Stimulated activated CD8-positive, alpha-beta memory T cell treated with anti-CD3 and anti-CD28 coated beads, Interleukin-15, amount 100 ng/mL, for 48 hours (primary cell): ENCODE measurements at places on chromosomes 3 and 15.
A peak's percentile ranks its signal among the peaks of the same experiment; 100 is the strongest.

- peak; percentile 62 for DNase-seq
These were observed at the start of gene C15orf62 for GRCh38 chr15:40769274-40770146. Gene C15orf62 (plus strand): TSS chr15:40769980. CDS start chr15:40770496, 516 bp downstream.

DNA sequence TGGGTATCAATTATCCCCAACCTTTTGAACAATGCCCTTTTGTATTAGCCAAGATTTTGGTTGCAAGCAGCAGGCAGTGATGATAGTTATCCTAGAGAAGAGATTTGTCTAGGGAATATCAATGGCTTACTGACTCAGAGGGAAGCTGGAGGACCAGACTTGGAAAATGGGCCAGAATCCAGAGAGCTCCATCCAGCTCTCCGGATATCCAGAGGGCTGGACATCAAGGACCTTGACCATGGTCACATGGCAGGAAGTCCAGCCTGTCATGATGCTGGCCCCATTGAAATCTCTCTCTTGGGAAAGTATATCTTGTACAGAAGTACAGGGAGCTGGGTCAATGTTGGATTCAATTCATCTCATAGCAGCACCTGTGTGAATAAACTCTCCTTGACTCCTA lies 148.5 kb upstream of the PDZRN3 start:
- no peak for DNase-seq

DNA sequence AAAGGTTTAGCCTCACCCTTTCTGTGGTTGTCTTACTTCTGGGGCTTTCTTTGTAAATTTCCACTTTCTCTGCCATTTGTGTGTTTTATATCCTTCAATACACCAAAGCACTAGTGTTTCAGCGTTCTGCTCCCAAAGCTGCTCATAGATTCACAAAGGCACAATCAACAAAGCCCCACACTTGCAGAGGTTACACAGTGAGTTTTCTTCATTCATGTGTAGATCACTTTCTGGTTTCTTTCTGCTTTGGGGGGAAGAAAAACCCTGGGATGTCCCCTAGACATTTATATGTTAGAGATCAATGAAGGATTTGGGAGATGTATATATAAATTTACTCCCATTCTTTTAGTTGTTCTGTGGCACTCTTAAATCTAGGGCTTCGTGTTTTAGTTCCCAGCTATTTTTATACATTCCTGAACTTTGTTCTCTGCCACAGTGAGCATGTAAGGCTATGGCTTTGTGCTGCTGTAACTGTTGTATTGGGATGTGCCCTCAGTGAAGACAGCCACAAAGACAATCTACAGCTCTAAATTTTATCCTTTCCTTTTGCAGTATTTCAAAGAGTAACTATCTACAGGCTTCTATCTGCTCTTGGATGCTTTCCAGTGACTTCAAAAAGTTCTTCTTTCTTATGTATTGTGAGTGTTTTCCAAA lies 636.5 kb downstream of the ZBBX start:
- DNase-seq, result no peak

- DNase-seq, result no peak
These were observed 336.1 kb upstream of the THBS1 start for GRCh38 chr15:39244776-39245175.

- DNase-seq, result no peak
These were observed 66.8 kb downstream of the CD200R1L start for GRCh38 chr3:112779558-112780480.

- no peak for DNase-seq
These were observed 457.6 kb downstream of the PDCD6IP start for GRCh38 chr3:34256021-34256420.

GRCh38 chr3:196219970-196220311 lies 3.6 kb downstream of the SLC51A start:
- DNase-seq, result no peak

DNA sequence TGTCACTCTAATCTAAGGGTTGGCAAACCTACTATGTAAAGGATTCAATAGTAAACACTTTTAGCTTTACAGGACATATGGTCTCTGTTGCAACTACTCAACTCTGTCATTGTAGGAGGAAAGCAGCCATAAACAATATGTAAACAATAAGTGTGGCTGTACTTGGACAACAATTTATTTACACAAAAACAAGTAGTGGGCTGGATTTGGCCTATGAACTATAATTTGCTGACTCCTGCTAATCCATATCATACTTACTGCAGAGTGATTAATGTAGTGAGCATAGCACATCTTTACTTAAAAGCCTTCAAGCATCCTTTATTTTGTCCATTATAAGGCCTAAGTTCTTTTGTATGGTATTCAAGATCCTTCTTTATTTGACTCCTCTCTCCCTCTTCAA lies 441.9 kb downstream of the ZIC1 start:
- no peak for DNase-seq

DNA sequence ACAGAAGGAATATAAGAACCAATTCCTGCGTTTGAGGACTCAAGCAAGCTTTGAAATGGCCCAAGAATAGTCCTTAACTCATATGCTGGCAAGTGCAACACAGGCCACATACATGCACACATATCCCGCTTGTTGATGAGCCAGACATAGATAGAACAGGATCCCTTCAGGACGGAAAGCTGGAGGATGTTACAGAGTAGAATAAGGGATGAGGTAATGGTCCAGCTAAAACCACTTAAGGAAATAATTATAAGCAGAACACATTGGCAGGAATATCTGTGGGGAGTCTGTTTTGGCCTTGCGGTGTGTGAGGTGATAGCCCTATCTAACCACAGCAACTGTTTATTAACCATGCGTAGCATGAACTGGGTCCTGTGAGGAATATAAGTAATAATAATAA lies 25.0 kb downstream of the SCG3 start:
- DNase-seq, result no peak

GRCh38 chr3:81658322-81658997 lies 103.0 kb downstream of the GBE1 start:
- DNase-seq, result no peak

GRCh38 chr3:536417-536813 lies 339.9 kb downstream of the CHL1 start:
- no peak for DNase-seq

GRCh38 chr3:196274585-196274984 lies 12.9 kb downstream of the PCYT1A start:
- peak; percentile 46 for DNase-seq

DNA sequence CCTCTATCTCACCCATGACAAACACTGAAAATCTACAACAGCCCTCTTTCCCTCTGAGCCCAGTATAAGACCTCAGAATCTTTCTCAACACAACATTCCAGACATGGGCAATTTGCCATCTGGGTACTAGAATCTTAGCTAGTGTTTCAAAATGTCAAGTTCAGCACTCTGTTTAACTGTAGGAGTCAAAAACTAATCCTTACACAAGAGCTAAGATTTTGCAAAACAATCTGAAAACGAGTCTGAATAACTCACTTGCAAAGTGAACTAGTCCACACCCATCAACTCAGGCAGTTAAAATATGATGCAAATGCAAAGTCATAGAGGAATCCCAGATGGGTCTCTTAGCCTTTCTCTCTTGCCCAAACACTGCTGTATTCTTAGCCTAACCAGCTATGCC lies 67.8 kb downstream of the GPR176 start:
- DNase-seq, result no peak

DNA sequence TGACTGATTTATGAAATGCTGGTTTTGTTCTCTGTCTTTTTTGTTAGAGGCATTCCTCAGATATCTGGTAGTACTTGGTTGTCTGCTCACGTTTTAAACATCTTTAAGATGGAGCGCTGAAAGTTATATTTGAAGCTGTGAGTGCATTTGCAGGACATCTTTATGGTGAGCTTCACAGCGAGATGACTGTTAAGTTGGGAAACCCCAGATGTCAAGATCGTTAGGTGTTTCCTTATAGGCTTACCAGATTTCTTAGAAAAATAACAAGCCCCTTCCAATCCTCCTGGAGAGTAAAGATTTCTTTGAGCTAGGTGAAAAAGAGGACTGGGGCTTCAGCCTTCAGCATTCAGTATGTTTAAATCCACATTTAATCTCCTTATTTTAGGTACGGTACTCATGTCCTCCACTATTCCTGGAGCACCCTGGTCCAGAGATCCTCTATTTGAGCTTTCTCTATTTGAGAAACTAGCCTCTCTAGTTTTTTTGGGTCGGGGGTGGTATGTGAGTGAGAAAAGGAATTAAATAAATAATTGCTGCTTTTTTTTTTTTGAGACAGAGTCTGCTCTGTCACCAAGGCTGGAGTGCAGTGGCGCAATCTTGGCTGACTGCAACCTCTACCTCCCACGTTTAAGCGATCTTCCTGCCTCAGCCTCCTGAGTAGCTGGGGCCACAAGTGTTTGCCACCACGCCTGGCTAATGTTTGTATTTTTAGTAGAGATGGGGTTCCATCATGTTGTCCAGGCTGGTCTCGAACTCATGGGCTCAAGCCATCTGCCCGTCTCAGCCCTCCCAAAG lies 72.3 kb downstream of the ZNF609 start:
- peak; percentile 9 for DNase-seq

- no peak for DNase-seq
These were observed 69.7 kb downstream of the CHCHD6 start for GRCh38 chr3:126773783-126774182.

- DNase-seq, result no peak
These were observed 909.2 kb upstream of the EPHA6 start for GRCh38 chr3:95905182-95905581.

DNA sequence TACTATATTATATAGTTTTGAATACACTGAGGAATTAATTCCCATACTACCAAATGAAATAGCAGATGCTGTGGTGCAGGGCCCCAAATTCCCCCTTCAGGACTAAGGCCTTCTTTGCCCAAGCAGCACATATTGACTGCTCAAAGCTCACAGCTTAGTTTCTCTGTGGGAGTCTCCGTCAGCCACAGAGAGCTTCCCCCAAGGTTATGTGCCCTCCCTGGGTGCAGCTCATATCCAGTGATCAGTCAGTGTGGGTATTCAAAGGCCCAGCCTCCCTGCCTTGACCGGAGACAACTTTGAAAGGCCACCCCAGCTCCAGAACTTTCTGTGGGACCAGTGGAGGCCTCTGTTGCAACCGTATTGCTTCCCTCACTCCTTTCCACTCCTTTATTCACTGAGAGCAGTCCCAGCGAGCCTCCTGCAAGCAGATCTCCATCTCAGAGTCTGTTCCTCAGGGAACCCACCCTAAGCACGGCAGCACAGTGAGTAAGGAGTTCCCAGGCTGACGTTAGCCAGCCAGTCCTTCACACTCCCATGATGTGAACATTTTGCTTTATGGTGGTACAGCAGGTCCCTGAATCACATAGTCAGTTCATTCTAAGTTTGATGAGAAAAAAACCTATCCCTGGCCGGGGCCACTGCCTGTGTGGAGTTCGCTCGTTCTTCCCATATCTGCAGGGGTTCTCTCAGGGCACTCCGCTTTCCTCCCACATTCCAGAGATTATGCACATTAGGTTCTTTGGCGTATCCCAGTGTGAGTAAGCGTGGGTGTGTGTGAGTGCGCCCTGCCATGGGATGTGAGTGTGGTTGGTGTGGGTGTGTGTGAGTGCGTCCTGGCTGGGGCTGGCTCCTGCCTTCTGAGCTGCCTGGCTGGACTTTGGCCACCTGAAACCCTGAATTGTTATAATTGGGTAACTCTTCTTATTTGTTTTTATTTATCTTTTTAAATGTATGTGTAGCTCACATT lies 64.4 kb upstream of the PPARG start:
- DNase-seq, result no peak

GRCh38 chr15:63809452-63809851 lies 24.3 kb downstream of the HERC1 start:
- no peak for DNase-seq

GRCh38 chr3:184260724-184261269 lies 556 bp downstream of the CAMK2N2 start:
- DNase-seq, result no peak

GRCh38 chr3:128348805-128349531 lies 117.7 kb downstream of the DNAJB8 start:
- DNase-seq, result no peak

DNA sequence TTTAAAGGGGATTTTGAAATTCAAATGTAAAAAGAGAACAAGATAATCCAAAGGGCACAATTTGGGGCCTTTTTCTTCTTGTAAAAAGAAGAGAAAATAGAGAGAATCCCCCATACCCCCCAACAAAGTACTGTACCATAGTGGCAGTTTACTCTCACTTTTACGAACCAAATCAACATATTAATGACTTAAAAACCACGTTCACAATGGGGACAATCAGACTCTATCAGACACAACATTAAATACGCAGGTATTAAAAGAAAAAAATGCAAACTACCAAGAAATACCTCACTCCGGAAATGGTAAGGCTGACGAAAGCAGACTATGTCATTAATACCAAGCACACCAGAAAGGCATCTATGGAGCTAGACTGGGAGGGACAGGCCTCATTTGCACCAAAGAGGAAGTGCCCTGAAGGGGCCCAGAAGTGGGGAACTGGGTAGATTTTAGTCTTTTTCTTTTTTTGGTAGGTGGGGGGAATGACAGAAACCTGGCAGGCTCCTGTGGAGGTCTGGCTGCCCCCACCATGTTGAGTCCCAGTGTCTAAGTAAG lies 134.3 kb downstream of the TIGIT start:
- no peak for DNase-seq

- DNase-seq, result no peak
These were observed 83.9 kb upstream of the STT3B start for GRCh38 chr3:31448882-31449243.

DNA sequence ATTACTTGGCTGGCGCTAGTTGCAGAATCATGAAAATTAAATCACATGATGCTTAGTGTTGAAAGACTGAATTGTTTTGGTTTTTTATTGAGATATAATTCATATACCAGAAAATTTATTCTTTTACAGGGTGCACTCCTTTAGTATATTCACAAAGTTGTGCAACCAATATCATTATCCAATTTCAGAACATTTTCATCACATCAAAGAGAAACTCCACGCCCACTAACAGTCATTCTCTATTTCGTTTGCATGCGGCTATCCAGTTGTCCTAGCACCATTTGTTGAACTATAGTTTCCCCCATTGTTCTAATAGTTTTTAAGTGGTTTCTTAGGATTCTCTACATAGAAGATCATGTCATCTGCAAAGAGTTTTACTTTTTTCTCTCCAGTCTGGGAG lies 3.7 kb downstream of the EHD4 start:
- no peak for DNase-seq

DNA sequence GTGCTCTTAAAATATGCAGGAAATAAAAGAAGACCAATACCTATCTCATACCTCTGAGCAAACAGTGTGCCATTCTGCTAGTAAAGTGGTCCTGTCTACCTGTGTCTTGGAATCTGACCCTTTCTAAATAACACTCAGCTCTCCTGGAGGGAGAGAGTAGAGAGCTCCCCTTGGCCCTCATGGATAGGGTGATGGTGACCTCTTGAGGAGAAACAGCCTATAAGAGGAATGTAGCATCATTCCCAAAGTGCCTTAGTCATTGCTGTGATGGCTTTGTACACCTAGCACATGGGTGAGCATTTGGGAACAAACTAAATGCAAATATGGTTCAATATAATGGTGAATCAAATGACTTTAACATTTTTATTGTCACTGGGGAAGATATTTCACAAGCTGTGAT lies 10.0 kb downstream of the SNTN start:
- no peak for DNase-seq

- DNase-seq, result no peak
These were observed 88.9 kb upstream of the FEZF2 start for GRCh38 chr3:62462104-62462762.
